Stimulated activated CD4-positive, alpha-beta T cell treated with anti-CD3 and anti-CD28 coated beads, TNF-alpha, amount 100 ng/mL, for 1 hour (primary cell): ENCODE measurements at places on chromosomes 4 and X.

DNA sequence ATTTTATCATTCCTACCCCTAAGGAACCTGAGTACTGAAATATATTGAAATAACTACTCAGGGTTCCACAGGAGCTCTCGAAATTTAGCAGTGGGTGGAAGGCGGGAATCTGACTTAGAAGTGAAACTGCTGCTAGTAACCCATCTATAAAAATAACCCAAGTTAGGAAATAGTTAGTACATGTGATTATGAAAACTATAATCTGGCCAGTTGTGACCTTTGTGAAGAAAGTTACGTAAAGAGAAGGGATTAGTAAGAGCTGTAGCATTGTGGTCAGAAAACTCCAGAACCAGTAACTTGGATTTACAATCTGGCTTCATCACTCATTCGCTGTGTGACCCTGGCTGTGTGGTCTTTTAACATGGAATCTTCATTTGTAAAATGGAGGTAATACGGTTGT lies 175.5 kb downstream of the RAPGEF2 start:
- DNase-seq, result no peak

GRCh38 chrX:24479924-24480323 lies 14.8 kb downstream of the PDK3 start:
- peak; percentile 25 for DNase-seq

- no peak for DNase-seq
Measured at GRCh38 chrX:152960115-152960514, 33.8 kb downstream of the PNMA5 start.

- DNase-seq, result no peak
Measured at GRCh38 chr4:38154681-38155588, 194.7 kb downstream of the PTTG2 start.

- no peak for DNase-seq
Measured at GRCh38 chrX:30812326-30812725, 76.7 kb downstream of the TAB3 start.

GRCh38 chrX:101408532-101408841 lies 465 bp downstream of the HNRNPH2 start:
- DNase-seq, result no peak

DNA sequence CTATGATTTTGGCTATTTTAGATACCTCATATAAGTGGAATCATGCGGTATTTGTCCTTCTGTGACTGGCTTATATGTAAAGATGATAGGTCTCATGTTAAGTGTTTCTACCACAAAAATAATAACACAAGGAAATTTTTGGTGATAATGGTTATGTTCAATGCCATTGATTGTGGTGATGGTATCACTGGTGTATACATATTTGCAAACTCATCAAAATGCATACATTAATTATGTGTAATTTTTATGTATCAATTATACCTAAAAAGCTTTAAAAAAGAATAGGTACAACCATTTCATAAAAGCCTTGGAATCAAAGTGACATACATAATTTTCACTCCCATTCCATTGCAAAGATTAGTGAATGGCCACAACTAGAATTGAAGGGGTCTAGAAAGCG lies 178.3 kb upstream of the FMR1 start:
- DNase-seq, result no peak

- no peak for DNase-seq
Measured at GRCh38 chr4:34183926-34184325, 2060.4 kb downstream of the ARAP2 start.

DNA sequence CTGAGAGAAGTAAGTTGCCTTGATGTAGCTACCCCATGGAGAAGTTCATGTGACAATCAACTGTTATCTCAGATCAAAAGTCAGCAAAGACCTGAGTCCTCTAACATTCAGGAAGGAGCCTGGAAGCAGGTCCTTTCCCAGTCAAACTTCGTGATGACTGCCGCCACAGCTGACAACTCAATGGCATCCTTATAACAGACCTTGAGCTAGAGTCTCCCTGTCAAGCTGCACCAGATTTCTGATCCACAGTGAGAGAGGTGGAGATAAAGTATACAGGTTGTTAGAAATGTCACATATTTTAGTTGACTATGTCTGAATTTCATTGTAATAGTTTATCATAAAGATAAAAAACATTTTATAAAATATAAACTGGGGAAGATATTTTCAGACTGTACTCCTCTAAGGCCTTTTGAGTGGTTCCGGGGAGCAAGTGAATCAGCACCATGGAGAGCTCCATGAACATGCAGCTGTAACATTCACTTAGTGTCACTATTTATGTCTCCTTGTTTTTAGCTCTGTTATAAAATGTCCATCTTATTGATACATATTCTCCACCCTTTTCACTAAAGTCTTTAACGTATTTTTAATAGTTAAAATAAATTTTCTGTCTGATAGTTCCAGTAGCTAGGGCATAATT lies 1653.5 kb upstream of the AGA start:
- DNase-seq, result no peak

DNA sequence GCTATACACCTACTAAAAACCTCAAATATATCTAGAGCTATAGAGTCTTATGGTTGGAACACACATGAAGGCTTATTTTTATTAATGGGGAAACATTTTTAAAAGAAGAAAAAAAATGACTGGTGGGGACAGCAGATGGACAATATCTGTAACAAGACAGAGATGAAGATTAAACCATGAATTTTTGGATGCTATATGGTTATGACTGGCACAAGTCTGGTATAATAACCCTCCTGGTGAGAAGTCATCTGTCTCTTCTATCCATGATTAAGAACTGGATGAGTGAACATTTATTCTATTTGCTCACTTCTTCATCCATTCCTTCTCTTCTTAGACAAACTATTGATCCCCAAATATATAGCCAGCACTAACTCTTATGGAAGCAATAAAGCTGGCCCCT lies 104.4 kb downstream of the EFHC2 start:
- DNase-seq, result no peak

- DNase-seq, result no peak
Measured at GRCh38 chr4:47972721-47973120, 43.8 kb downstream of the CNGA1 start.

- DNase-seq, result no peak
Measured at GRCh38 chrX:38656350-38656915, 95.1 kb downstream of the TSPAN7 start.

DNA sequence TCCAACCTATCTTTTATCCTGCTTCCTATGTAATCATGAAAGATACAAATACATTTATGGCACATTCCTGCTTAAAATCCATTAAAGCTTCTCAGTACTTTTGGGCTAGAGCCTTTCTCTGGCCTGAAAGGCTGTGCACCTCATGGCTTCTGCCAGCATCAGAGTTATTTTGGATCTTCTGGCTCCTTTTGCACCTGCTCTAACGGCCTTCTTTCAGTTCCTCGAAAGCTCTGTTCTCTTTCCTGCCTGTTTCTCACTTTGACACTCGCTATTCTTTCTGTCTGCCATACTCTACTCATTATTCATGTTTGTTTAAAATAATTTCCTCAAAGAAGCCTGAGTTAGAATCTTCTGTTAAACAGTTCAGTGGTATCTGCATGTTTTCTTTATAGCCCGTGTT lies 86.0 kb downstream of the LRP2BP start:
- DNase-seq, result no peak

DNA sequence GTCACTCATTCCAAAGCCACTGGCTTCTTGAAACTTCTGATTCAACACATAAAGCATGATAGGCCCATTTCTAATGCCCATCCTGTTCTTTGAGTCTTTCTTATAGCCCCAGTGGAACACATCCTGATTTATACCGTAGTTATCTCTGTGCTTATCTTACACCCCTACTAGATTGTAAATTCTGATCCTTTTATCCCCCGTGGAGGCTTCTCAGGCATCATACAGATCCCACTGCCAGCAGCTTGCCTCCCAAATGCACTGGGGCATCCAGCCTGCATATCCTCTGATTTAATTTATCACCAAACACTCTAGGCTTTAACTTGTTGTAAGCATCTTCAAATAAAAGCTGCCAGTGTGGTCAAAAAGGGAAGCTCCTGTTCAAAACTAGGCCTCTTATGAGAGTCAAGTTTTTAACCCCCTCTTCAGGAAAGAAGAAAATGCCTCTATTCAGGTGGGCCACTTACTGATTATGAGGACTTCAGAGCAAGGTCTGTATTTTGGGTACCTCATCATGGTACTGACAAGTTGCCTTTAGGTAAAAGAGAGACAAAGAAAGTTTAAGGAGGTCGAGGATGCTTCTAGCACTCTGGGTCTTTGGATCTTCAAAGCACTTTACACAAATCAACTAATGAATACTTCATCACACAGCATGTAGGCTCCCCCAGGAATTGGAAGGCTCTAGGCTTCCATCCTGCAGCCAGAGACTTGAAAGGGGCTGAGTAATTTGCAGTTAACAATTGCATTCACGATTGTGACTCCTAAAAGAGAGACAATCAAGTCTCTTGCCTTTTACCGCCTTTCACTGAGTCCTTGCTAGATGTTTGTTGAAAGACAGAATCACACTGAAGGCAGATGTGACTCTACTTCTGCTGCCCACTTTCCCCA lies 95.8 kb upstream of the LDB2 start:
- DNase-seq, result no peak

DNA sequence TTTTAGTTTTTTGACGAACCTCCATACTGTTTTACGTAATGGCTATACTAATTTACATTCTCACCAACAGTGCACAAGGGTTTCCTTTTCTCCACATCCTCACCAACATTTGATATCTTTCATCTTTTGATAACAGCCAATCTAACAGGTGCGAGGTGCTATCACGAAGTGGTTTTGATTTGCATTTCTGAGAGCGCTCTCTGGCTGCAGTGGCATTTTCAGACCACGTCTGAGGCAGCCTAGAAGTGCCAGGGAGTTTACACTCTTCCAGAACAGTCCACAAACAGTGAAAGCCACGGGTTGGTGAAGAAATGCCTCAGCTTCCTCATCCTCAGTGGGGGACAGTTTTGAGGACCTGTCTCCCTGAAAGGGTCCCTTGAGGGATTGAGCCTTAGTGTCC lies 471.0 kb downstream of the BCOR start:
- DNase-seq, result no peak
